Testis (tissue), 5 donors: ENCODE measurements at places on chromosomes 6 and 20. TPM values are rescaled to one million over a fixed set of nuclear protein-coding genes. Genes with fewer than 3 reads are reported as not detected.

NKX2-2 gene
- not detected for polyA plus RNA-seq

FGD2 gene
- 5.8 TPM for polyA plus RNA-seq

PREX1 gene
- 18.0 TPM for polyA plus RNA-seq

IRF4 gene
- 1.8 TPM for polyA plus RNA-seq

HLA-DOB gene
- polyA plus RNA-seq: 2.3 TPM

CBLN4 gene
- polyA plus RNA-seq: 6.0 TPM

MUC21 gene
- 0.12 TPM for polyA plus RNA-seq

OTOR gene
- not detected for polyA plus RNA-seq

TSBP1 gene
- polyA plus RNA-seq: 21.0 TPM

FAM110A gene
- polyA plus RNA-seq: 5.5 TPM

KHDC1L gene
- 7.9 TPM for polyA plus RNA-seq

ADA gene
- 8.2 TPM for polyA plus RNA-seq

MUC22 gene
- polyA plus RNA-seq: 0.21 TPM

GPX5 gene
- polyA plus RNA-seq: 8.6 TPM

TAGAP gene
- 4.9 TPM for polyA plus RNA-seq

ZGPAT gene
- 43.1 TPM for polyA plus RNA-seq

SYNE1 gene
- polyA plus RNA-seq: 57.2 TPM

CPNE5 gene
- 44.2 TPM for polyA plus RNA-seq

CDC5L gene
- 19.7 TPM for polyA plus RNA-seq

TMEM200A gene
- 5.5 TPM for polyA plus RNA-seq

FNDC1 gene
- 4.9 TPM for polyA plus RNA-seq

PRELID3B gene
- 54.3 TPM for polyA plus RNA-seq

C20orf144 gene
- polyA plus RNA-seq: 128 TPM

THBS2 gene
- polyA plus RNA-seq: 17.9 TPM

NOL4L gene
- 129 TPM for polyA plus RNA-seq

OR12D3 gene
- polyA plus RNA-seq: not detected

TM9SF4 gene
- 53.2 TPM for polyA plus RNA-seq

ZBP1 gene
- polyA plus RNA-seq: 0.66 TPM

TXNDC5 gene
- polyA plus RNA-seq: 67.0 TPM

L3MBTL3 gene
- polyA plus RNA-seq: 11.0 TPM

FAXC gene
- polyA plus RNA-seq: 5.9 TPM

KCNK17 gene
- 0.32 TPM for polyA plus RNA-seq

FHL5 gene
- 94.5 TPM for polyA plus RNA-seq

SLC26A8 gene
- polyA plus RNA-seq: 160 TPM

CLIC5 gene
- 17.1 TPM for polyA plus RNA-seq

NKAIN2 gene
- 1.1 TPM for polyA plus RNA-seq

ESF1 gene
- polyA plus RNA-seq: 4.5 TPM

OR5V1 gene
- polyA plus RNA-seq: 0.53 TPM

CRNKL1 gene
- 22.1 TPM for polyA plus RNA-seq

TRAPPC3L gene
- polyA plus RNA-seq: 0.37 TPM

SLC22A2 gene
- polyA plus RNA-seq: 0.34 TPM

BANF2 gene
- 133 TPM for polyA plus RNA-seq

ENPP3 gene
- 3.3 TPM for polyA plus RNA-seq

DZANK1 gene
- polyA plus RNA-seq: 11.6 TPM

GHRH gene
- polyA plus RNA-seq: not detected

FILIP1 gene
- polyA plus RNA-seq: 2.0 TPM

OCSTAMP gene
- 0.25 TPM for polyA plus RNA-seq

MYLK4 gene
- polyA plus RNA-seq: 0.62 TPM

LPA gene
- 0.28 TPM for polyA plus RNA-seq

HLA-DQA2 gene
- polyA plus RNA-seq: 27.3 TPM

TP53TG5 gene
- 28.2 TPM for polyA plus RNA-seq

ECT2L gene
- 1.6 TPM for polyA plus RNA-seq
